DND-41 (cell line): ENCODE measurements at places on chromosomes 6 and 20.

- DNase-seq, result no peak
Observed at GRCh38 chr20:46058599-46059281, 29.7 kb downstream of the SLC12A5 start.

GRCh38 chr20:61936701-61937131 is 129.0 kb downstream of the TAF4 start:
- no peak for DNase-seq

DNA sequence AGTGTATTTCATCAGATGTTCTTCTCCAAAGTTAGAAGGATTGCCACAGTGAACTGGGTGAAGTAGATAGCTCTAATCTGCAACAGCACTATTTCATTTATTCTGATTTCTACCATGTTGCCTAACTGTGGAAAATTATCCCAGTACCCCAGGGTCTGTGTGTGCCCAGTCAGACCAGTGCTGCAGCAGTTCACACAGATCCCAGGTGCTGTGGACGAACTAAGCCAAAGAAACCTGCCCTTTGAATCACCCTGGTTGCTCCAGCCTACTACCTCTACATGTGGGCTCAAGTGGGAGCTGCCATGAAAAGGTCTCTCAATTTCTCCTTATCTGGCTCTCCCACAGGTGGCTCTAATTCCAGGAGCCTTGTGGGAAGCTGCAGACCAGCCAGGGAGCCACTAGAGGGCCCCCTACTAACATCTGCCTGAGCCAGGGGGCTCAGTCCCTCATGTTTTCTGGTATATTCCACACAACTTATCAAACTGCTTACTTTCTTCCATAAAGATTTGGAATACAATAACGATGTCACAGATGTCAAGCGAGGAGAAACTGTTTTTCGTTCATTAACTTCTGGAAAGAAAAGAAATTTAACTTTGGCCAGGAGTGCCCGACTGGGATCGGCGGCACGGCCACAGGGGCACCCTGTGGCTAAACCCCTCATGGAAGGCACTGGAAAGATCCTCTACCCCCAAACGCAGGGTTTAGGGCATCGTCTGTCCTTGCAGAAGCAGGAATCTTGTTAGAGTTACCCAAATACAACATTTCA is 31.6 kb upstream of the LY86 start:
- peak; percentile 63 for DNase-seq

DNA sequence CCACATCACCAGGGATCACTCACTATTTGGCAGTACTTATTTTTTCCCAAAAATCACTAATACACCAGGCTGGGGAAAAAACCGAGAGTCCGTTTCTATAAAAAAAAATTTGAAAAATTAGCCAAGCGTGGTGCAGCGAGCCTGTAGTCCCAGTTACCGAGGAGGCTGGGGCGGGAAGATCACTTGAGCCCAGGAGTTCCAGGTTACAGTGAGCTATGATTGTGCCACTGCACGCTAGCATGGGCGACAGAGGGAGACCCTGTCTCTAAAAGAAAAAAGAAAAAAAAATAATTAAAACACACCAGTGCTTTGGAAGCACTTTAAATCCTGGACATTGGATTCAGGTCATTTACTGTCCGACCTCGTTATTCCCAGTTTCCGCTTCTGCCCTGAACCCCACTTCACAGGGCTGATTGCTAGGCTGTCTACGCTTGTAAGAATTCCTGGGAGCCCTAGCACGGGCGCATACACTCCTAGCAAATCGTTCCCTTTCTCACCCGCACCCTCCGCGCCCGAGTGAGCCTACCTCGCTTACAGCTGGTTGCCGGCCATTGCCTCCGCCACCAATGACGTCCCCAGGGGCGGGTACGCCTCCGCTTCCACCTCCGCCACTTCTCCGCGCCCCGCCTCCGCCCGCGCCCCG is at the start of gene TPMT:
TPMT (minus strand) TSS at position 571 of the 643 bp plus-strand sequence. CDS start 5,950 bp downstream, outside the sequence.
- DNase-seq, result peak; percentile 29

DNA sequence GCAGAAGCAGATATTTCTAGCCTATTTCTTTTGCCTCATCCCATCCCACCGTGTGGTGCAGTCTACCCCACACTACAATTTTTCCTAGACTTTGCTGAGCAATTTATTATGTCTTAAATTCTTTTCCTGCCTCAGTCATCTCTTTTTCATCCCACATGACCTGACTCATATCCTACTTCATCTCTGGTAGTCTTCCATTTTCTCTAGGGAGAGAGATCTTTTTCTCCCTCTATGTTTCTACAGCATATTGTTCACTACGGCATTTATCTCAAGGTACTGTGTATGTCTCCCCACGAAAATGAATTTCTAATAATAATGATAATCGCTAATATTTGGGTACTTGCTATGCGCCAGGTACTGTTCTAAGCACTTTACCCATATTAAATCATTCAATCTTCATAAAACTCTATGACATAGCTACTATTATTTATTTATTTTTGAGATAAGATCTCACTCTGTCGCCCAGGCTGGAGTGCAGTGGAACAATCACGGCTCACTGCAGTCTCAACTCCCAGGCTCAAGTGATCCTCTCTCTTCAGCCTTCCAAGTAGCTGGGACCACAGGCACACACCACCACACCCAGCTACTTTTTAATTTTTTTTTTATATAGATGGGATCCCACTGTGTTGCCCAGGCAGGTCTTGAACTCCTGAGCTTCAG is 15.6 kb downstream of the PDSS2 start:
- no peak for DNase-seq

DNA sequence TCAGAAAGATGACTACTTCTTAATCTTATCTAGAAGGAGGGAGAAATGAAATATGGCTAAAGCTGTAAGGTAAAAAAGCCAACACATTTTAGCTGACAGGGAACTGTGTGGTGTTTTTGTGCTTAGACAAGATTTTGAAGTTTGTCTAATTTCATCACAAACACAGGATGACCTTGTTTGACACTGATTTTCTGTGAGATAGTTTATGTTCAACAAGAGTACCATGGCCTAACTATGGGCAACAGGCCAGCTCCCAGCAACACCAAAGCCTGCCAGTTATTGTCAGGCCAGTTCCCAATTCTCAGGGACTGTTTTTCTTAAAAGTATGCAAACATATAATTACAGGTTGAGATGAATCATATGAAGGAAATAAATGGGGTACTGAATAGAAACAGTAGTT is 5.5 kb upstream of the ABCF1 start:
- DNase-seq, result no peak

GRCh38 chr6:111445861-111446267 is 37.2 kb downstream of the REV3L start:
- DNase-seq, result no peak

DNA sequence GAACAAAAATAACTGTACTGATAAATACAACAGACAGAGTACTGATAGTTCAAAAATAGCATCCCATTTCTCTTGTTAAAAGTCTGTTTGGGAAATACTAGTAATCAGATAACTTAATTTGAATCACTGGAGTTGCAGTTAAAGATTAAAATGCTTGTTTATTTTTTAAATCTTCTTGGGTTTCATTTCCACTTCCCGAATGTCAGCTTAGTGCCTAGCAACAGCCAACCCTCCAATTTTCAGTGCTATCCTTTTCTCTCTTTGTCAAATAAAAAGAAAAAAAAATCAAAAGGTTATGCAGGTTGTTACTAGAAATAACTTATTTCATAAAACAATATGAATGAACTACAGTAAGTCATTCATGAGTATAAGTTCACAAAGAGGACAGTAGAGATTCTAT is 257.7 kb upstream of the STXBP5 start:
- no peak for DNase-seq

- DNase-seq, result no peak
Observed at GRCh38 chr6:38262609-38263008, 377.1 kb downstream of the BTBD9 start.

DNA sequence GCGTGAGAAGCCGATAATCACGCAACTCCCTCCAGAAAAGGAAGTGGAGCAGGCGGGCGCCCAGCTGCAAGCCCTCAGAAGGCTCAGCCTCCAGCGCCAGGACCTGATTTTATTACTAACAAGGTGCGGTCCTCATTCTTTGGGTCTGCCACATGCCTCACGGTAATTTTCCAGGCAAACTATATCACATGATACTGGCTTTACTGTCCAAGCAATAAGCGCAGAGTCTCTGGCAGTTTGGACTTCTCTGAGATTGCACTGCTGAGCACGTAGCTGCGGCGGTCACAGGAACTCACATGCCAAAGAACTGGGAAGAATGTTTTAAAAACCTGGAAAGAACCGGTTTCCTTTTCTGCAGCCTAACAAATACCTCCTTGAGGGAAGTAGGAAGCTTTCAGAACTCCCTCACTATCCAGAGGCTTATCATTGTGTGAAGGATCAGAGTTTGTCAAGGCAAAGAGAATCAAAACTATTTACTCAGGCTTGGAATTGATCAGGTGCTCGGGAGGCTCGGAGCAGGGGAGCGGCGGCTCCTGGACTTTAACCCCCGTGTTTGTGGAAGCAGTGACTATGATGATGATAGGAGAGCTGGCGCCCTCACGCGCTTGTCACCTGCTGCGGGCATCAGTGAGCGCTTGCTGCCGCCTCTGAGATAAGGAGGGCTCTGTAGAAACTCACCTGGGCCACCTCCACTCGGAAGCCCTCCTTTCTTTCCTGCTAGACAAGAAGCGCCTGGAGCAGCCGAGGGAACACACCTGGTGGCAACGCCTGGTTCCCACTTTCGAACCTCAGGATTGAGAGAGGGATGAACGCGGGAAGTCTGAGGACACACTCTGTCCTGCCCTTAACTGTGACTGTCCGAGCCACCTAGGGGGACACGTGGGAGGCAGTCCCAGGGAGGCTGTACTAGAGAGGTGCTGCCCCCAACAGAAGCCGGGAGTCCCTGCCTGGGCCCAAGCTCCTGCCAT is 27.2 kb upstream of the SYNJ2 start:
- DNase-seq, result no peak

- DNase-seq, result no peak
Observed at GRCh38 chr6:17871836-17872235, 115.6 kb downstream of the KIF13A start.

GRCh38 chr6:40336296-40336695 is 250.9 kb downstream of the LRFN2 start:
- DNase-seq, result no peak

GRCh38 chr6:133309579-133309978 is 68.4 kb downstream of the EYA4 start:
- DNase-seq, result no peak

DNA sequence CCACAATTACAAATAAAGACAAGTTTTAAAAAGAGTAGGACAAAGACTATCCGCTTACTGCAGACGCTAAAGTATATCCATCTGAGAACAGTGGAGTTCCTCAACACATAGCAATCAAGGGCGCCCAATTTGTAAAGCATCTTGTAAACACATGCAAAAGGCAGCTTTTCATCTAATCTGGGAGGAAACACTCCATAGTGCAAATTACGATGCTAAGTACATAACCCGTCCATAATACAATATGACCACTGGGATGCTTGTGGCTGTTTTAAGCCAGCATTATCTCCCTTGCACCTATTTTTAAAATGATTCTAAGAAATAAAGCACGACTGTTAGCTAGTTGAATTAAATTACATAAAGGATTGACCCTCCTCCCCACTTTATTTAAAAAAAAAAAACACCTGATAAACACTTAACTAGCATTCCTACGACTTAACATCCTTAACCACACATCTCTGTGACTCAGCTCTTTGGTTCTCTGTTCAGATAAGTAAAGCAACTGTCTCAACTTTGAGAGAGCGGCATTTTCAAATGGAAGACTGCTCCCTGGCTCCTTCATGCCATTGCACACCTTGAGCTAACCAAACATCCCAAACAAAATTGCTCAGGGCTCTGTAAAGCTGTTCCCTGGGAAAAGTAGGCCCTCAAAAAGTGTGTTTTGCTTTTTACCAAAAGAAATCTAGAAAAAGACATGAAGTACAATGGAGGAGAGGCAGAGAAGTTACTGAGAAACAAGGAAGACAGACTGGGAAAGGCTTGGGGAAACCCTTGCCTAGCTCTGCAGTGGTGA is 14.2 kb downstream of the SLC22A23 start:
- no peak for DNase-seq

DNA sequence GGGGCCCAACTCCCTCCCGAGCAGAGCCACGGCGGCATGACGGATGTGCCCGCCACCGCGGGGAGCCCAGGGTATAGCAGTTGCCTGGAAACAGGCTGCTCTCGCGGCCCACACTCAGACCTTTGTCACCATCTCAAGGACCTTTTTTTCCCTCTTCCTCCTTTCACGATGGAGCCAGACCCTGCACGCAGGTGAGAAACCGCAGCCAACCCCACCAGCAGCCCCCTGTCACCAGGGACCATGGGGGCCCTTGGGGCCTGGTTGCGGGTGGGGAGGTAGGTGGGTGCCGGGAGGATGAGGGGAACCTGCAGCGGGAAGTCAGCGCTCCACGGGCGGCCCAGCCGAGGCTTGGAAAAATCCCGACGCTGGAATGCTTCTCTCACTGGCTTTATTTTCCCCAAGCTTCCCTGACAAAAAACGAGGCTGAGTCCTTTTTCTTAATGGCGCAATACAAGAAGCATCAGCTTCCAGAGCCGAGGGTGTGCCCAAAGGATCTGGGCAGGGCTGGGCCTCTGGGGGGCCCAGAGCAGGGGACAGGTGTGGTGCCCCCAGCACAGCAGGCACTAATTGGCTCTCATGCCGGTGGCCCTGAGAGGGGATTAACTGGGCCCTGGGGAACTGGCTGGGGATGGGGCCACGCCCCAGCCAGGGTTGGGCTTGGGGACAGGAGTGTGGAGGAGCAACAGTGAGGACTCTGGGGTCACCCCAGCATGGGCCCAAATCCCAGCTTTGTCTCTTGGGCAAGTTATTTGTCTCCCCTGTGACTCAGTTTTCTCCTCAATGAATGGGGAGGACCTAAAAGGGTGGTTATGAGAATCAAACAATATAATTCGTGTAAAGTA is 23.9 kb downstream of the NOL4L start:
- no peak for DNase-seq

DNA sequence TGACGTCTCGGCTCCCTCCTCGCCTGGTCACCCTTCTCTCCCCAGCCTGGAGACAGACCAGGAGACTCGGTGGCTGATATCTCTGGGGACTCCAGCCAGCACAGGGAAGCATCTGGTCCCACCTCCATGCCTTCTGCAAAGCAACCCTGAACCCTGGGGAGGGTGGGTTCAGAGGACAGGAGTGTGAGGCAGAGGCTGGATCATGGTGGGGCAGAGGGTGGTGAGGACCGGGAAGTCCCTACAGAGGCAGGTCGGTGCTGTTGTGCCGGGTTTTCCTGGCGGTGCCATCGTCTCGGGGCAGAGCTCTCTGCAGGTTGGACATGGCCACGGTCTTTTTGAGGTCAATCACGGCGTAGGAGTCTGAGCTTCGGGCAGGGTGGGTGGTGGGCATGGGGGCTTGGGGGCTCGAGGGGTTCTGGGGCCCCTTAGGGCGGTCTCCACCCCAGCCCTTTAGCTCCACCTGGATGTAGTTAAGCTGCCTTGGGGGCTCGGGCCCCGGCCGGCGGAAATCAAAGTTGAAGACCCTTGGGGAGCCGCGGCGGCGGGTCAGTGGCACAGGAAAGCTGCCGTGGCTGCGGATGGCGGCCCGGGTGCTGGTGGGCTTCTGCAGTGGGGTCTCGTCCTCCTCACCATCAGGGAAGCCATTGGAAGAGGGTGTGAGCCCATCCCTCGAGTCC is 9.2 kb downstream of the FRS3 start:
- no peak for DNase-seq
